Stimulated activated CD8-positive, alpha-beta memory T cell treated with anti-CD3 and anti-CD28 coated beads, Interleukin-7, amount 100 ng/mL, for 48 hours (primary cell): ENCODE measurements at places on chromosomes 16 and 17.

DNA sequence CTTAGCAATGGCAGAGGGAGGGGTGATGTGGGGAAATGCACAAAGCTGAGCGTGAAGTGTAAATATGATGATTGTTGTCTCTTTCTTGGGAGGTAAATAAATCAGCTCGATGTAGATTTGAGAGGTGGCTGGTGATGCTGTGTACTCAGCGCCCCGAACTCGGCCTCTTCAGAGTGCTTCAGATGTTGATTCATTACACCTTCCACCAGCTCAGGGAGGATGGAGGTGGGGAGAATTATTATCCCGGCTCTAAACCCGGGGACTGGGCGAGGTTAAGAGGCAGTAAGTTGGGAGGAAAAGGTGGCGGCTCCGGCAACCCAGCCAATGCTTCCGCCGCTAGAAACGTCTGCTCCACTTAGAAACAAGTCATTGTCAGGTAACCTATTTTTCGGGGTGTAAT is 86.5 kb downstream of the RPA1 start:
- DNase-seq = no peak

- DNase-seq = no peak
These were observed 3.4 kb upstream of the FBRS start for GRCh38 chr16:30654856-30655255.

DNA sequence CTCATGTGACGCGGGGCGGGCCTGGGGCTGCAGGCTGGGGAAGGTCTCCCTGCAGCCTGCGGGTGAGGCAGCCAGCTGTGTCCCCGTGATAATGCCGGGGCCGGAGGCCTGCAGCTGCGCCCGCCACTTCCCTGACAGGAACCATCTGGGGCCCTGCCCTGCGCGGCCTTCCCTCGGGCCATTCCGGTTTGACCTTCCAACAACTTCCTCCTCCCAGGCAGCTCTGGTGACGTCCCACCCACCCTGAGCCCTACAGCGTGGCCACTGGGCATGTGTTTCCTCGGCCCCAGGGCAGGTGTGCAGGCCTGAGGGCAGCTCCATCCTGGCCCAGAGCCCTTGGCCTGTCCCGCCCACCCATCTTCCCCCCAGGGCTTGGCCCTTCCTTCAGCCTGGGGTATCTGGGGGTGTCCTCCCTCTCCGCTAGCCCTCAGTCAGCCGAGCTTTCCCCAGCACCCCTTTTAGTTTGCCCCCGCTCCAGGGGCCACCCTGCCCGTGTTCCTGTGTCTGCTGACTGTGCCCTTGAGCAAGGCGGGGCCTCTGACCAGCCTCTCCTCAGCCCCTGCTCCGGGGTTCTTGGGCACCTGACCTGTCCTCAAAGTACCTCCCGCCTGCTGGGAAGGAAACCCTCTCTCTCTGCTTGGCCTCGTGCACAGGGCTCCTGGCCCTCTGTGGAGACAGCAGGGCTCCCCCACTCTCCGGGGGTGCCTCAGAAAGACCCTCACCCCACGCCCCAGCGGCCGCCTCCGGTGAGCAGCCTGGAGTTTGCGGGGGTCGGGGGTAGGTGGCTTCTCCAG is at the start of gene CBFA2T3:
CBFA2T3 (minus strand) TSS at position 190 of the 794 bp plus-strand sequence. CDS start 400 bp downstream, outside the sequence.
- no peak for DNase-seq

GRCh38 chr16:17312094-17312710 is 158.6 kb downstream of the XYLT1 start:
- no peak for DNase-seq

- no peak for DNase-seq
These were observed 28.1 kb upstream of the PECAM1 start for GRCh38 chr17:64418506-64419339.

GRCh38 chr16:54140057-54140787 is 146.4 kb downstream of the IRX3 start:
- no peak for DNase-seq

DNA sequence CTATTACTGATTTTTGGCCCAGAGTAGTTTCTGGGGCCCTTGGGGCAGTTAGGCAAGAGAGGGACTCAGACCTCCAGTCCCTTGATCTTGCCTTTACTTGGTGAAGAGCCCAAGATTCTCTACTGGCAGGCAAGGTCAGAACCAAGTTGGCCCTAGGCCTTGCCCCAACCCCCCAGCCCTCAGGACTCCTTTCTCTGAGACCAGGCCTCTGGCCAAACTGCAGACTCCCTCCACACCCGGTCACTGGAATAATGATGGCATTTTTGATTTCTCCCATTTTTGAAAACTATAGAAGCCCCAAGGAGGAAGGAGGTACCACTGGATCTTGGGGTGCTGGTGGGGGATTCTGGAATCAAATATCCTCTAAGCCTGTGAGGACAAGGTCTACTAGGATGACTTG is 18.0 kb upstream of the HOXB9 start:
- no peak for DNase-seq
